ENCODE measurements at places on chromosomes 3 and 15.

GRCh38 chr3:135895734-135896121 is 69.8 kb upstream of the PPP2R3A start:
- no peak for DNase-seq

GRCh38 chr15:65789759-65790425 is 2.2 kb downstream of the DENND4A start:
- DNase-seq, result no peak

- peak; percentile 59 for DNase-seq
These were observed 309.2 kb downstream of the MAGI1 start for GRCh38 chr3:65729555-65729954.

- DNase-seq, result no peak
These were observed 171.9 kb upstream of the CADPS start for GRCh38 chr3:63047068-63047467.

Data from urinary bladder (tissue), 4 donors.